ENCODE measurements at places on chromosomes 4 and X.

GRCh38 chr4:73281396-73281795 lies 22.8 kb upstream of the ANKRD17 start:
- no peak for DNase-seq

GRCh38 chrX:126342859-126343258 lies 176.8 kb upstream of the DCAF12L2 start:
- no peak for DNase-seq

- DNase-seq, result no peak
Measured at GRCh38 chr4:104941661-104942062, 205.0 kb upstream of the TET2 start.

DNA sequence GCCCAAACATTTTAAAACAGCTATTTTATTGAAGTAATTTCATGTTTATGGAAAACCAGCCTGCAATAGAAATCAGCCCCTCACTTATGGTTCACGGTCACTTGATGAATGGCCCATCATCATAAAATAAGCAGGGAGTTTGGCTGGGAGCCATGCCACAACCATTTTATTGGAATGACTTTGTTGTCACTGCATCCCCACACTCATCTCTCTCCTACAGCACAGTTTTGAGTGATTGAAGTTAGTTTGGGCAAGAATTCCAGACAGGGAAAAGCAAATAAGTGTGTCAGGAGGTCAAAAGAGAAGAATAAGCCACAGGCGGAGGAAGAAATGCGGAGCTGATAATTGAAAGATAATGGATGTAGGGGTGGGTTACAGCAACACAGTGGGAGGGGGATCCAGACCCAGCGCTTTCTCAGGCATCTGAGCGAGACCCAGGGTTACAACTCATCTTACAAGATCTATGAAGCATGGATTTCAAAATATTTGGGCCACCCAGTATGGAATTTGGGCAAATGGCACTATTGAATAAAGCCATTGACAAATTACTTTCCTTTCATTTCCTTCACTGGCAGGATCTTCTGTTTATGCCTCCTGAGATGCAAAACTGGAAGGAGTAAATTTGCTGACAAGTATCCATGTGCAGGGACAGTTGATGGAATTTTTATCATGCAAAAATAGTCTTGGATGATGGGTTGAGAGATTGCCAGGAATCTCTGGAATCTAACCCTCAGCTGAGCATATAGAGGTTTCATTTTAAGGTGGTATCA lies 100.8 kb downstream of the SHROOM3 start:
- DNase-seq, result no peak

DNA sequence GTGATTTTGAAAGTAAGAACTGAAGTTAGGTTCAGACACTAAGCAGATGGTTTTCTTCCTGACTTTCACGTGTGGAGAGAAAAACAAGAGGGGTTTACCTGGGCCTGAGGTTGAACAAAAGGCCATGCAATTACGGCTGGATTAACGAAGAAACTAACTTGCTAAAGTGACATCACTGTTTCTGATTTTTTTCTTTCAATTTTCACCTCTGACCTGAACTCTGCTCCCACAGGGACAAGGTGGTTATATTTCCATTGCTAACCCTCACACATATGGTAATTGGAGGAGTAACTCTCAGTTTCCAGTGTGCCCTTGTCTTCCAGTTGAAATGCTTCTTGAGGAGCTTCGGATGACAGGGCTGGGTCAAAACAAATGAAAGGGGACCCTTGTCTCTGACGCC lies 38.0 kb downstream of the MSN start:
- DNase-seq, result no peak

DNA sequence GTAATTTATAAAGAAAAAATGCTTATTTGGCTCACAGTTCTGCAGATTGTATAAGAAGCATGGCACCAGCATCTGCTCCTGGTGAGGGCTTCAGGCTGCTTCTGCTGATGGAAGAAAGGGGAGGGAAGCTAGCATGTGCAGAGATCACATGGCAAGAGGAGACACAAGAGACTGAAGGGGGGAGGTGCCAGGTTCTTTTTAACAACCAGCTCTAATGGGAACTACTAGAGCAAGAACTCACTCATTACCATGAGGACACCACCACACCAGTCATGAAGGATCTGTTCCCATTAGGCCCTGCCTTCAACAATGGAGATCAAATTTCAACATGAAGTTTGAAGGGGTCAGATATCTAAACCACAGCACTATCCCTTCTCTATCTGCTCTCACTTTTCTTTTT lies 9.4 kb upstream of the COPS4 start:
- DNase-seq, result no peak

- DNase-seq, result no peak
Measured at GRCh38 chrX:131317326-131317725, 28.2 kb upstream of the IGSF1 start.

GRCh38 chr4:82517043-82517442 lies 44.7 kb downstream of the TMEM150C start:
- DNase-seq, result no peak

- DNase-seq, result no peak
Measured at GRCh38 chrX:6460893-6461490, 73.9 kb downstream of the VCX3A start.

DNA sequence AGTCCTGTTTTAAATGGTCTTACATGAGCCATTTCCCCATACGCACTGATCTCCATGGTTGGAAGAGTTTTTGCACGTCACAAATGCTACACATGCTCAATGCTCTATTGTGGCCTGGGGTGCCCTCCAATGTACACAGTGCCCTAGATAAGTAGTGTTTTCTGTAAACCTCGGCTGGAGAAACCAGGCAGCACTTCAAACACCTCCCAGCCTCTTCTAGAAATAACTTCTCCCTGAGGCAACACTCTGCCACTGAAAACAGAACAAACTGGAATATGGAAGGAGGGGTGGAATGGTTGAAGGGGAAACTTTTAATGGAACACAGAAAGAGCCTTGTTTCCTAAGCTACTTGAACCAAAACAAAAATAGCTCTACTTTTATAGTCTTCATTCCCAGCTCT lies 123.9 kb upstream of the CBR4 start:
- no peak for DNase-seq

DNA sequence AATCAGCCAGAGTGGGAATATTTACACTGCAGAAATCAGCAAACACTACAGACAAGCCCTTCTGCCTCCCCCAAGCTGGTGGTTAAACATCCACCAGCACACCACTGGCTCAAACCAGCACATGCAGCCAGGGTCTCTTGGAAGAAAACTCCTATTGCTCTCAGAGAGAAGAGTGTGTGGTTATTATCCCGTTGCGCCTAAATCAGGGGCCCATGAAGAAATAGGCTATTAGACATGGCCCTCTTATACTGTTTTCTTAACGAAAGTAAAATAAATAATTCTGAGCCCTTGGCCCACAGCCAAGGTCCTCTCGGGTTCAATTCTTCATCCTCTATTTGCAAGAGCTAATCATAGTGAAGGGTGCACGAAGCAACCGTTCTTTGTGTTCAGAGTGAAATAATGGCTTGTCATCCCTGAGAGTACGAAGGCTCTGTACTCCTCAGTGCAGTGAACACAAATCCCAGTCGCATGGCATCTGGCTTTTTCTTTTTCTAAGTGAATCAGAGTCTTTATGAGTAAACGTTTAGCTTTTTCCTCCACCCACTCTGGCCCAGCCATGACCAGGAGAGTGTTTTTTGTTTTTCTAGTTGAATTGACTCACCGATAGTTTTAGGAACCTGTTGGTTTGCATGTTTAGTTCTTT lies 33.4 kb upstream of the RBM47 start:
- no peak for DNase-seq

GRCh38 chr4:73944061-73944875 lies 37.6 kb downstream of the PF4 start:
- DNase-seq, result no peak

DNA sequence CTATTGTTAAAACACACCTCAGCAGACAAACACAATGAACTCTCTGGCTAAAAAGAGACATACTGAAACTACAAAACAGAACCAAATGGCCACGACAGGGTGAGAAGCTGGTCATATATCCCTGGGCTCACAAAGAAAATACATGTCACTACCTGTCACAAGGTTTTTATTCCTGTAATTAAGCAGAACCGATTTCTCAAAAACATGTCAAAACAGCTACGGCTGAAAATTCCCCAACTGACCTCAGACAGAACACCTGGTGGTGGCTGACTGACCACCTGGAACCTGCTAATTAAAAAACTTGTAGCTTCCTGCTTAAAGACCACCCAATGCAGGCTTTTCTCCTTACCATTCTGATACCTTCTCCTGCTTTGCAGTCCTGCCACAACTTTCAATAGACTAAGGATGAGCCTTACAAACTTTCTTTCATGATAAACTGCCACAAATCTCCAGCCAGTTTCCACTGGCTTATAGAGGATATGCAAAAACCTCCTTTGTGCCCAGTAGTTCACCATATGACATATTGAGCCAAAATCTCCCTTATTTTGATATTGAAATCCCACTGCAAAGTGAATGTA lies 571.9 kb downstream of the SPOCK3 start:
- no peak for DNase-seq

DNA sequence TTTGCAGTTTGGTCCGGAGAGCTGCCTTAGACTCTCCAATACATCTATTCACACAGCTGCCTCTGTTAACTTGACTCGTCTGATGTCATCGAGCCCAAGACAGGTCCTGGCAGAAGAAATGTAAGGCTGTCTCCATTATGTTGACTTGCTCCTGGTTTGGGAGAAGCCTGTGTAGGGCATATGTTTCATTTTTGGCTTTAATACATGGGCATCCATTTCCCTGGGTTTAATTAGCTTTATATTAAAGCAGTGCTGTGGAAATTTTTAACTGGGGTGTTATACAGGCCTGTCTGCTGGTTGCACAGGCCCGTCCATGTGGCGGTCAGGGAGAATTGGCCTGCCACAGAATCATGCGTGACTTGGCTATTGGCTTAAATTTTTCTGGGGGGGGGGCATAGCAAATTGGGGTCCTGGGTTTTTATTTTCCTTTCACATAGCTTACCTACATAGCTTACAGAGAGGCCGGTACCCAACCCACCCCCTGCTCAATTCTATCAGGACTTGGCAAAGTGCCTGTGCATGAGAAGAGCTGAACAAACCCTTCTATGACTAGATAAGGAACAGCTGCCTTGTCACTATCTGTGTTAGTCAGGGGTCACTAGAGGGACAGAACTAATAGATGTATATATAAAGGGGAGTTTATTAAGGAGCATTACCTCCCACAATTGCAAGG lies 123.5 kb upstream of the WDR1 start:
- DNase-seq, result peak; percentile 0

GRCh38 chrX:1536712-1537030 lies 314 bp downstream of the P2RY8 start:
- DNase-seq, result peak; percentile 7

DNA sequence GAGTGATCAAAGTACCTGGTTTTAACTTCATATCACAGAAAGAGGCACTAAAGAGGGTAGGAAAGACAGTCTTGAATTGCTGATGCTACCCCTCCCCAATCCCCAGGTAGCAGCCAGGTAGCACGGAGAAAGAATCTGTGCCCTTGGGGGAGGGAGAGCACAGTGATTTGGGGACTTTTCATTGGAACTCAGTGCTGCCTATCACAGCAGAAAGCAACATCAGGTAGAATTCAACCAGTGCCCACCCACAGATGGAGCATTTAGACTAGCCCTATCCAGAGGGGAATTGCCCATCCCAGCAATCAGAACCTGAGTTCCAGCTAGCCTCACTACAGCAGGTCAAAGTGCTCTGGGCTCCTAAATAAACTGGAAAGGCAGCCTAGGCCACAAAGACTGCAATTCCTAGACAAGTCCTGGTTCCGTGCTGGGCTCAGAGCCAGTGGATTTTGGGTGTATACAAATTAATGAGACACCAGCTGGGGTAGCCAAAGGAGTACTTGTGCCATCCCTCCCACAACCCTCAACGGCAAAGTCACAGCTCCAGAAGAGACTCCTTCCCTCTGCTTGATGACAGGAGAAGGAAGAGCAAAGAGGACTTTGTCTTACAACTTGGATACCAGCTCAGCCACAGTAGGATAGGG lies 228.1 kb downstream of the THOC2 start:
- no peak for DNase-seq

GRCh38 chrX:9318766-9319165 lies 146.1 kb upstream of the TBL1X start:
- no peak for DNase-seq

GRCh38 chr4:147493307-147493706 lies 12.4 kb downstream of the EDNRA start:
- DNase-seq, result no peak

GRCh38 chr4:3250438-3250955 lies 1.5 kb downstream of the MSANTD1 start:
- no peak for DNase-seq

DNA sequence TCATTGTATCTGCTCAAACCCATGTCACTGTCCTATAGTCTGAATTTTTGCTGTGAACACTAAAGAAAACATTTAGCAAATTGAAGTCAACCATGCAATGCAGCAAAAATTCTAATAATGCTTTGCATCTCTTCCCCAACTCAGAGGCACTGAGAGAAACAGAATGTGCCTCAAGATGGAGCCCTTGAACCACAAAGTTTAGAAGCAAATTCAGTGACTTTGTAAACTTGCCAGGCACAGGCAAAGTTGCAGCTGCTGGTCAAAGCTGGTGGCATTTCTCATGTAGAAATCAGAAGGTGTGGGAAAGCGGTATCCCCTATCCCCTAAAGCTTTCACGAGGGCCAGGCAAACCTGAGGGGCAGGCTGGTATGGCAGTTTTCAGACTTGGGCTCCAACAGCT lies 121.7 kb upstream of the DIPK2B start:
- DNase-seq, result peak; percentile 1

DNA sequence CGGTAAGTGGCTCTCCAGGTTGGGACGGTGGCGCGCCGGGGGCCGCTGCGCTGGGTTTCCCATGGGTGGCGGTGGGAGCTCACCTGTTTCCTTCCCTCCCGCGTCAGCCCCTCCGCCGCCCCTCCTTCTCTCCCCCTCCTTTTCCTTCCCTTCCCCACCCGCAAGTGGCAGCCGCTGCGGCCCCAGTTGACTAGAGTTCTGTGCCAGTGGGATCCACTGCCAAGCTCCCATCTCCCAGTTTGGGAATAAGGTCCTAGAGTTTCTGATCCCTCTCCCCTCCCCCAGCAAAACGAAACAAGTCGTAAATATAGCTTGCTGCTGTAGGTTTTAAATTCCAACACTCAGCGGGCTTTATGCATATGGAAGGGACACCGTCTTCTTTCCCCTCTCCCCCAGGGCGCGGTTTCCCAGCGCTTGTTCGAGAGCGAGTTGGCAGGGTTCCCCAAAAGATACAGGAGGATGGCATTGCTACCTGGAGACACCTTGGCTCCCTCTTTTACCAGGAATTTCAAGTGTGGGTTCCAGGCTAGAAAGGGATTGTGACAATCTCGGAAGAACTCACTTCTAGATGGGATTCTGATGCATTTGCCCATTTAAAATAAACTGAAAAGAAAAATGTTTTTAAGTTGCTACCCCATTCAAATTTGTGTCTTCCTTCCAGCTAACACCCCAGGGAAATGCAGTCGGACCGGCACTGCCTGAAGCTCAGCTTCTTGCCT lies 1.2 kb downstream of the TLL1 start:
- no peak for DNase-seq

DNA sequence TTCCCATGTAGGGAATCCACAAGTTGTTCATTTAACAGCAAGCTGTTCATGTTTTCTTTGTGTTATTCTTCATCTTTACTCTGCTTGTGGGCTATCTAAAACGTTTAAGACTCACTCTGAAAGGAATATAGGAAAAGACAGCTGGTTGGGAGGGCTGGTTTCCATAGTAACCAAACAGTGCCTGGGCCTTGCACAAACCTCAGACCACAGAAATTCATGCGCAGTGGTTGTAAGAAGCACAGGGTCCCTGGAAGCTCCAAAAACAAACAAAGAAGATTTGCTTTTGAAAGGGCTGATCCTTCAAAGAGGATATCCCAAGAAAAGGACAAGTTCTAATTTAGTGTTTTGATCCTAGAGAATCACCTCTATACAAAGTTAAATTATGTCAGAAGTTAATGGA lies 7.8 kb downstream of the SERTM2 start:
- no peak for DNase-seq

- DNase-seq, result no peak
Measured at GRCh38 chr4:103451341-103451740, 253.2 kb upstream of the CENPE start.

All from HL-60 (cell line).